ENCODE measurements at places on chromosomes 7 and 10. TPM values are rescaled to one million over a fixed set of nuclear protein-coding genes. Genes with fewer than 3 reads are reported as not detected.

The FAM20C gene
- total RNA-seq: not detected

The LEP gene
- not detected for total RNA-seq

The CACNB2 gene
- not detected for total RNA-seq

The MBL2 gene
- total RNA-seq: not detected

The SEMA3C gene
- total RNA-seq: not detected

The CYP2C19 gene
- total RNA-seq: 0.42 TPM

The OPN4 gene
- not detected for total RNA-seq

The GHRHR gene
- total RNA-seq: not detected

The FHIP2A gene
- total RNA-seq: 25.6 TPM

The COPG2 gene
- total RNA-seq: 27.8 TPM

- H3K36me3 ChIP-seq: peaks cover 3% of the 10 kb centered on the region
- H3K27ac ChIP-seq: no peak overlapping the region
- H3K4me1 ChIP-seq: peaks cover 10% of the 10 kb centered on the region
- no peaks in the 10 kb centered on the region for H3K27me3 ChIP-seq
- no peak for DNase-seq
These were observed 7.1 kb downstream of the MMRN2 start for GRCh38 chr10:86950349-86950748.

- H3K27me3 ChIP-seq: no peaks in the 10 kb centered on the region
- H3K36me3 ChIP-seq: peaks cover 54% of the 10 kb centered on the region
- H3K4me3 ChIP-seq: no peak overlapping the region
- no peak overlapping the region for H3K27ac ChIP-seq
- no peak for DNase-seq
These were observed 9.1 kb downstream of the ZNF3 start for GRCh38 chr7:100072462-100072861.

DNA sequence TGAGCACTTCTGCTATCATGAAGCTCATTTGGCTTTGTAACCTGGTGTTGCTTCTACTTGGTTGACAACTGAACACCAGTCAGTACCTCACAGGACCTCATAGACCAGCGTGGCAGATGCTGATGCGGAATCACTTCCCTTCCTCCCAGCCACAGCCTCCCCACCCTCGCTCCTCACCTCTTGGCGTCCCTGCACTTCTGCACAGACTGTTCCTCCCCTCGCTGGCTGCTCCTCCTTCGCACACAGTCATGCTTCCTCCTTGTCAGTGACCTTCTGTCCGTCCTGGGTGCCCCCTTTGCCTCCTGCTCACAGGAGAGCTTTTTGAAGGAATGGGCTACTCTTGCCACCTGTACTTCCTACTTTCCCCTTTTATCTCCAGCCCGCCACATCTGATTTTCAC, 61.4 kb upstream of the CTBP2 start:
- H3K27me3 ChIP-seq: no peaks in the 10 kb centered on the region
- no peak overlapping the region for H3K4me3 ChIP-seq
- H3K4me1 ChIP-seq: no peaks in the 10 kb centered on the region
- H3K27ac ChIP-seq: no peak overlapping the region

- H3K27ac ChIP-seq: peak overlapping the region; percentile 98
- H3K36me3 ChIP-seq: peaks cover 84% of the 10 kb centered on the region
- H3K4me3 ChIP-seq: no peak overlapping the region
- H3K4me1 ChIP-seq: peaks cover 33% of the 10 kb centered on the region
These were observed 223.1 kb upstream of the KLF14 start for GRCh38 chr7:130957137-130957513.

DNA sequence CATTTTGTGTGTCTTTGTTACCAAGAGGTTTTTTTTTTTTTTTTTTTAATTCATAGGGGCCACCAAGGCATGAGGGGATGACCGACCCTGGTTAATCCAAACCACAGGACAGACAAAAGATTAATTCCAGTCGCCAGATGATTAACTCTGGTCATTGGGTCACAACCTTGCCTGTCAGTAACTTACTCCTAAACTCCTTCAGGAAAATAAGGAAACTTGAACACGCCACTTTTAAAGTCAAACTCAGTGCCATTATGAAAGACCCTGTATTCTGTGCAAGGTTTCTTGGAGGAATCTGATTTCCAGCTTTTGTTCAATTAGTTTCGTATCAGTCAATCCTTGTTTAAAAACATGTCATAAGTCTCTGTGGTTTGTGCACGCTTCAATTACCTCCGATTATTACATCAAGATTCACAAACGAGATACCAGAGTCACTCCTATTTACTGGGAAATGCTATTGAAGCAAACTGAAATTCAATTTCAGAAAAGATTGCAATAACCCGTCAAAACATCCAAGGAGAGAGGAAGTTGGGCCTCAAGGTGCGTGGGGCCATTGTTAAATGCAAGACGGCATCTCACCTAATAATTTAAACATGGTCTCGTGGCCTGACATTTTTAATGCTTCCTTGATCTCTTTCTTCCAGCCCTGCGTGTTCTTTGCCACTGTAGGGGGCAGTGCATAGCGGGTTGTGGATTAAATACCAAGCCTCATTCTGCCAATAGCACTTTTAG, 44.0 kb downstream of the NRP1 start:
- no peaks in the 10 kb centered on the region for H3K4me1 ChIP-seq
- peaks cover 27% of the 10 kb centered on the region for H3K27me3 ChIP-seq
- H3K27ac ChIP-seq: no peak overlapping the region
- no peak for DNase-seq

- no peak overlapping the region for H3K27ac ChIP-seq
- no peak overlapping the region for H3K4me3 ChIP-seq
- no peaks in the 10 kb centered on the region for H3K4me1 ChIP-seq
These were observed 108.6 kb downstream of the NRCAM start for GRCh38 chr7:108347616-108348015.

DNA sequence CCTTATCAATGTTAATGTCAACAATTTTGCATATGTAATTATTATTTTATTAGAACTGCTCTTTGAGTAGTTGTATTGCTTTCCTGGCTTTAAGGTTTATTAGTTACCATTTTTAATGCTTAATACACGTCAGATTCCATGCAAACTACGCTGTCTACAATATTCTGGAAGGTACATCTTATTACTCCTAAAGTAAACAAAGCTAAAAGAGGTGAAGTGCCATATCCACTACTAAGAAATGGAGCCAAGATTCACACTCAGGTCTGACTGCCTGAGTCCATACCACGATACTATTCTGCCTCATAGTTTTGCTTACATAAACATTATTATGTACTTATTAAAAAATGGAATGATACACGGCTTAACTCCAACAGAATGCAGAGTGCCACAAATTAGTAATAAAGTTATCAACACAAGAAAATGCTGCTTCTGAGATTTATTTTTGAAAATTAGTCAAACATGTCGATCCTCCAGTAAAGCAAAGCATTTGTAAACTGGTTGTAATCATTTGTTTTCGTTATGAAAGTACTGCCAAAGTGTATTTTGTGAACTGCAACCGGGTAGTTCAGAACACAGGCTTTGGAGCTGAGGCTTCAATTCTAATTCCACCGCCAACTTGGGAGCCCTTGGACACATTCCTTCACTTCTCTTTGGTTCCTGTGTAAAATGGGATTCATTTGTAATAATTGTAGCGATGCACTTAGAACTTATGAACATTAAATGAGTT, 1.1 kb upstream of the DMTF1 start:
- H3K36me3 ChIP-seq: peaks cover 9% of the 10 kb centered on the region
- H3K4me3 ChIP-seq: peak overlapping the region; percentile 95
- no peak for DNase-seq
- H3K27me3 ChIP-seq: no peaks in the 10 kb centered on the region
- peaks cover 27% of the 10 kb centered on the region for H3K4me1 ChIP-seq

- peak; percentile 64 for DNase-seq
- peak overlapping the region; percentile 99 for H3K27ac ChIP-seq
- peaks cover 58% of the 10 kb centered on the region for H3K4me1 ChIP-seq
These were observed 1.2 kb downstream of the GATA3 start for GRCh38 chr10:8055420-8056349.

DNA sequence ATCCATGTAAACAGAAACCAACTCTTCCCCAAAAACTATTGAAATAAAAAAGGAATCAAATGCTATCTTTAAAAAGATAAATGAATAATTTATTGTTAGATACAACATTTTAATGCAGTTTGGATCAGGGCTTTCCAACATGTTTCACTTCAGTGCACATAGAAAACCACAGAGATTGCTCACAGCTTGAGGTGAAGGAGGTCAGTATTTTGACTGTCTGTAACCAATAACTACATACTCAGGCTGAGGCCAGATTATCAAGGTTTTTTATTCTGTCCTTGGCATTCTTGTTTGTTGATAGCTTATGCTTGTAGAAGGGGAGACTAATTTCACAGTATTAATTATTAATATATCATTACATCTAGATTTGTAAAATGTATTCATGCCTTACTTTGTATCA, 195.5 kb downstream of the PRKG1 start:
- no peak overlapping the region for H3K27ac ChIP-seq
- no peak overlapping the region for H3K4me3 ChIP-seq
- H3K36me3 ChIP-seq: no peaks in the 10 kb centered on the region
- no peak for DNase-seq
- no peaks in the 10 kb centered on the region for H3K4me1 ChIP-seq

DNA sequence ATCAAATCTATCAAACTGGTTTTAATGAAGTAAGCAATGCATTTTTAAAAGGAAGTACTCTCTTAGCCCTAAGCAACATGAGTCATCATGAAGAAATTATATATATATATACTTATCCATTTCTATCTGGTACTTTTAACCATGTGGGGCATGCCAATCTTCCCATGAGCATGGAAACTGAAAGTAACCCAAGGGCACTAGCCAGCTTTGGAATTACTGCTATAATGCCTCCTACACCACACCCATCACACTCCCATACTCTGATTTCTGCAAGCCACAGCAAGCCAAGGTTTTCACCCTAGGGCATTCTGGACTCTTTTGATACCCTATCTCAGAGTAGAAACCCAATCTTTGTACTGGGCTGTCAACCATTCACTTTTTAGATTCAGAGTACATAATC, 204.6 kb downstream of the IMMP2L start:
- no peak for DNase-seq
- no peaks in the 10 kb centered on the region for H3K36me3 ChIP-seq
- no peak overlapping the region for H3K4me3 ChIP-seq
- H3K4me1 ChIP-seq: peaks cover 11% of the 10 kb centered on the region
- no peak overlapping the region for H3K27ac ChIP-seq
- no peaks in the 10 kb centered on the region for H3K27me3 ChIP-seq

GRCh38 chr7:155950898-155951553, 138.8 kb upstream of the SHH start:
- no peak for DNase-seq
- H3K27ac ChIP-seq: no peak overlapping the region
- H3K4me1 ChIP-seq: peaks cover 4% of the 10 kb centered on the region
- peaks cover 11% of the 10 kb centered on the region for H3K27me3 ChIP-seq

DNA sequence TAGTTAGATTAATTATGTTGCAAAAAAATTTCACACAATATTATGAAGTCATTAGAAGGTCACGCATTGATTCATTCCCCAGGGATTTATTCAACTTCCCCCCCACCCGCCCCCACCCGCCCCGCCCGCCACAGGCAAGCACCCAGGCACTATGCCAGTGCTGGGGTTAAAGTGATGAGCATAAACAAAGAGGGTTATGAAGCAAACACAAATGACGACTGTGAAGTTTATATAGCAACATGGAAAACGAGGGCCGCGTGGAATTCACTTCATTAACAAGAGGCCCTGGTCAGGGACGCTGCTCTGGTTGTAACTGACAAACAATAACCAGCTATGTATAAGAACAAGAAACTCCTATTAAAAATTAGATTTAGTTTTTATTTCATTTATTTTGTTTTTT, 656.5 kb upstream of the COBL start:
- H3K4me1 ChIP-seq: no peaks in the 10 kb centered on the region
- H3K27ac ChIP-seq: no peak overlapping the region
- no peaks in the 10 kb centered on the region for H3K36me3 ChIP-seq
- H3K4me3 ChIP-seq: no peak overlapping the region
- no peak for DNase-seq

DNA sequence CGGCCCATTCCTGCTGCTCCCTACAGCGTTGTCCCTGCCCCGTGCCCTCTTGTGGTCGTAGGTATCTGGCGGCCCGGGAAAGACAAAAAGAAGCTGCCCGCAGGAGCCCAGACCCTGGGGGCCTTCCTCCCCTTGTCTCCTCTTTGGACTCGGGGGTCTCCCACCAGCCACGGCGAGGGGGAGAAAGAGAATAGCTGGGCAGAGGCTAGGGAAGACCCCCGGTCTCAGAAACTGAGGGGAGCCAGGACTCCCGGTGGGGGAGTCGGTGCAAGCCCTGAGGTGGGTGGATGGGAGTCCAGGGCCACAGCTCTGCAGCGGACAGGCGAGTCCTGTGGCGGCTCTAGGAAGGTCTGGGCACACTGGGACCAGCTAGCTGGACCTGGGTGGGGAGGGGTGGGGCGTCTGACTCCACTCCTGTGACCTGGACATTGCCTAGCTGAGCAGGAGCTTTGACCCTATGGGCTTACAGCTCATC, 1.3 kb upstream of the SH2D4B start:
- peak overlapping the region; percentile 100 for H3K27ac ChIP-seq
- H3K36me3 ChIP-seq: peaks cover 3% of the 10 kb centered on the region
- H3K27me3 ChIP-seq: no peaks in the 10 kb centered on the region
- peak overlapping the region; percentile 97 for H3K4me3 ChIP-seq
- DNase-seq: no peak

GRCh38 chr10:66931340-66931948, 5.6 kb downstream of the LRRTM3 start:
- H3K4me3 ChIP-seq: no peak overlapping the region
- no peak overlapping the region for H3K27ac ChIP-seq
- H3K4me1 ChIP-seq: no peaks in the 10 kb centered on the region
- peak; percentile 2 for DNase-seq

DNA sequence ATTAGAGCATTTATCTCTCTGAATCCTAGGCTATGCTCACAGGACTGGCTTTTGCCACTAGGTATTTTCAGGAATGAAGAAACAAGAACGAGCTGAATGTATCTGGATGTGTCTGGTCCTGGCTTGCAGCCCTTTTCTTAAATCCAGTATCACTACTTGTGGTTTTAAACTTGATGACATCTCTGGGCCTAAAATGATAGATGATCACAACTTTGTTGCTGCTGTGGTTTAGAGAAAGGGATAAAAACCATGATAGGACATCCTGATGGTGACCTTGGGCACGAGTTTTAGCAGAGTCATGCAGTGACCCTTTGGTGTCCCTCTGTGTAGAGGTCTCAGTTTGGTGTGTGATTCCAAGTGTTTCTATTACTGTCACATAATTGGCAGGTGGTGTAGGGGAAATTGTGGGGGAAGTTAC, 31.7 kb upstream of the SEMA3C start:
- DNase-seq: no peak
- no peaks in the 10 kb centered on the region for H3K36me3 ChIP-seq
- no peaks in the 10 kb centered on the region for H3K27me3 ChIP-seq
- no peak overlapping the region for H3K4me3 ChIP-seq

GRCh38 chr7:81600608-81601007, 169.2 kb downstream of the HGF start:
- H3K4me3 ChIP-seq: no peak overlapping the region
- H3K4me1 ChIP-seq: no peaks in the 10 kb centered on the region
- no peak overlapping the region for H3K27ac ChIP-seq
- no peak for DNase-seq
